A549 treated with GW870086 at 1 μM for 4 hours (cell line): ENCODE measurements at places on chromosomes 3 and 15. TPM values are rescaled to one million over a fixed set of nuclear protein-coding genes. Genes with fewer than 3 reads are reported as not detected.

CCR9 gene
- total RNA-seq, result not detected in 5 replicates

SLC9C1 gene
- not detected in 5 replicates for total RNA-seq

ZNF385D gene
- total RNA-seq, result not detected in 5 replicates

EEFSEC gene
- total RNA-seq, result 8.3 to 10.5 TPM (median 9.8 TPM) in 5 replicates

HYAL2 gene
- 24.6 to 31.4 TPM (median 30.4 TPM) in 5 replicates for total RNA-seq

SLC24A5 gene
- total RNA-seq, result not detected in 5 replicates

WNT7A gene
- total RNA-seq, result 0.06 to 0.19 TPM (median 0.07 TPM) in 5 replicates

ITGA11 gene
- total RNA-seq, result 2.7 to 7.0 TPM (median 4.8 TPM) in 5 replicates

THAP10 gene
- total RNA-seq, result 3.7 to 6.3 TPM (median 4.8 TPM) in 5 replicates
